ENCODE measurements at places on chromosomes 2 and 18.

DNA sequence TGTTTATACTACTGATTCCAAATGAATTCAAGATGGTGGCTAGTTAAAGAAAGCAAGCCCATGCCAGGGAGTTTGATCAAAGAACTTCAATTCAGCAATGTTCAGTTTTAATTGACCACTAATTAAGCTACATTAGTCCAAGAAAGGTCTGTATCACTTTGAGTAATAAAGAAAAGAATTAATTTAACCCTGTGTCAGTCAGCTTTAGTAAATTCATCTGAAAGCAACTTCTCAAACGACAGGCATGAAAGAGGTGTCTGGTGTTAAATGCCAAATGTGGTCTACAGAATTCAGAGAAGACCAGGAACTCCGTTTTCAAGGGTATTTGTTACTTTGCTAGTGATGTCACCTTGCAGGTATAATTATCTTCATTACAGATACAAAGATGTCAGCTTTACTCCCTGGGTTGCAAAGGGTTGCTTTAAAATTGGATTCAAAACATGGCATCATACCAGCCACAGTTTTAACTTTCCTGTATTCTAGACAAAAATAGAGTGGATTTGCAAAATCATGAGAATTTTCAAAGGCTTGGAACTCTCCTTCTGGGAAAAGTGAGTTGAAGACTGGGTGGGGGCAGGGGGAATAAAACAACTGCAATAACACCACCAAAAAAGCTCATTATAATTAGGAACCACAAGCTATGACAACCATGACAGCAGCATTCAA, 281.5 kb downstream of the TCF4 start:
- DNase-seq: no peak

GRCh38 chr2:129761569-129762021, 217.9 kb upstream of the RAB6C start:
- DNase-seq: no peak

DNA sequence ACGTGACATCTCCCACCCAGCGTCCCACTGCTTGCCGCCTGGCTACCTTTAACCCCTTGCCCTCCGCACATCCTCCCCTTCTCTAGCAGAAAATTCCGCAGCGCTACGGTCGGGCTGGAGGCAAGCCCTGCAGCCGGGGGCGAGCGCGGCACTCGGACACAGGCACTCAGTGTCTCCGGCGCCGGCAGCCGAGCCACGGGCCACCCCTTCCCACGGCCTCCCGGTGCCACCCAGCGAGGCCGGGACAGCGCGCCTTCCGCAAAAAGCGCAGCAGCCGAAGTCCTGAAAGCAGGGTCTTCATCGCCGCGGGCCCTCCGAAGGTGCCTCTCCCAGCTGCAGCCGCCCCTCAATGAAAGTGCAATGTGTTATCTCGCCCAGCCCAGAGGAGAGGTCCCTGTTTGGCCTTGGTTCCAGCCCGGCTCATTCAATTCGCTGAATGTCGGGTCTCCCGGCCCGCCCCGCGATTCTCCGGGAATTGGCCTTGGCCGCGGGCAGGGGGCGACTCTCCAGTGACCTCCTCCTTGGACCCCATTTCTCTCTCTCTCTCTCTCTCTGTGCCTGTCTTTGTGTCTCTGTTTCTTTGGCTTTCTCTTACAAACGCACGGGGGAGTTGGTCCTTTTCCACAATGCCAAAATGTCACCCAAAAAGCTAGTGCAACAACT, 1.1 kb downstream of the DLGAP1 start:
- no peak for DNase-seq

GRCh38 chr2:174691201-174691779, 73.0 kb downstream of the CHRNA1 start:
- no peak for DNase-seq

GRCh38 chr2:114128725-114129124, 238.8 kb downstream of the ACTR3 start:
- DNase-seq: peak; percentile 29

- DNase-seq: no peak
Measured at GRCh38 chr2:74513605-74514367, 464 bp upstream of the TLX2 start.

DNA sequence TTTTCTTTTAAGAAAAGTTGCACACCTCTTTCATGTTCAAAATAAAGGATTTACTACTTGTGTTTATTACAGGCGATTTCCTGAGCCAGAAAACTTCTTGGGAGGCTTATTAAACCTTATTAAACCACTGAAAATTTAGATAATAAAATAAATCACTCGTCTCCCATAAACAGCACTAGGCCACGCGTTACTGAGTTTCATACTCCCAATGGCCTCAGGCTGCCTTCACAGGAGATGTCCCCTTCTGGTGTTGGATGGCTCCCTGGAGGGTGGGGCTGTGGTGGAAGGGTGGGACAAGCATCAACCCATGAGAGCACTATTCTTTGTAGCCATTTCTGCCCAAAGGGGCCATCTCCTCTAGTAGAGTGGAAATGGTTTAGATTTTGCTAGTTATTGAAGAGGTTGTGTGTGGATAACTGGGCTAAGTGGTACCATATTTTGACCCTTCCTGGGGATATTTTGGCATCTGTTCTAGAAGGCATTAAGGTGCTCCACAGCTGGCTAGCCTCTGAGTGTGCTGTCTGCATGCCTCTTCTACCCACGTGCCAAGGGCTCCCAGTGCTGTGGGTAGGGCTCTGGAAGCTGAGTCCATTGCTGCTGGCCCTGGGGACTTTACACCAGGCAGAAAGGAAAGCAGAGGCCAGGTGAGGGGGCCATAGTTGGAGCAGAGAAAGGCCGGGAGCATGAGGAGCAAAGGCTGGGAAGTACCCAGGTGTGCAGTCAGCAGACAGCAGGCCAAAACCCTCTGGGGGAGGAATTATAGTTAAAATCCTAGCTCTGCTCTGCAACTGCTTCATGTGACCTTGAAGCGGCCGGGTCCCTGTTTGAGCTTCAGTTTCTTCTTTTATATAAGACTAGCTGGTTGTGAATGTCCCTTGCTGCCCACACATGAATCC, 121.7 kb upstream of the SMAD2 start:
- DNase-seq: no peak

- peak; percentile 51 for DNase-seq
Measured at GRCh38 chr2:206443735-206444527, 599 bp downstream of the ADAM23 start.

DNA sequence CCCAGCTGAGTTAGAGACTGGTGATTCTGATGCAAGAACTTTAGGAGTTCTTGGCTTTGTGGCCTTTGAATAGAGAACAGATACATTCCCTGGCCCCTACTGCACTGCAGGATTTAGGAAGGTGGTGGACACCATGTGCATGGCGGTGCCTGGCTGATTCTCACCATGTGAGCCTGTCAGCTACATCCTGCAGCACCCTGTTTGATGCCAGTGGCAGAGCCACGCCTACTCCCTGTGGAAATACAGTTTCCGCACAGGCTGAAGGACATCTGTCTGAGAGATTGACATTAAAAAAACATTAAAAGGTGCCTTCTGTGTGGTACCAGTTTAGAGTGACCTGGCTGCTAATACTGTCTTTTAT, 50.0 kb downstream of the KCNE4 start:
- no peak for DNase-seq

Data from NCI-H345 (cell line).